Esophagus mucosa (tissue), 1 donor: ENCODE measurements at places on chromosomes 7 and 10.

DNA sequence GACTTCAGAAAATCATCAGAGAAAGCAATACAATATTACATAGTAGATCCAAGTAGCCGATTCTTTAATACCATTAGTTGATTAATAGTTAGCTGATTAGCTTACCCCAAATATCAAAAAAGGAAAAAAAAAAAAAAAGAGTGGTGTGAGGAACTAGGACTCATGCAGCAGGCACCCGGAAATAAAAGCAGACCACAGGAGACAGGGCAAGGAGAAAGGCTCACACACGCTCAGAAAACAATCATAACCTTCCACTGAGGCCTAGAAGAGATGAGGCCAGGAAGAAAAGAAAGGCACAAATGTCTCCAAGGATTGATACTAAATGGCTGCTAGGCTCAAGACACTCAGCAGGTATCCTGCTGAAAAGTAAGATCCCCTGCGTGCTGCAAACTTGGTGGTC, 25.9 kb downstream of the TRDMT1 start:
- ATAC-seq: no peak

- no peak for ATAC-seq
Measured at GRCh38 chr10:127118034-127118433, 78.4 kb downstream of the INSYN2A start.

GRCh38 chr10:2731940-2732339, 335.4 kb upstream of the PFKP start:
- no peak for ATAC-seq

DNA sequence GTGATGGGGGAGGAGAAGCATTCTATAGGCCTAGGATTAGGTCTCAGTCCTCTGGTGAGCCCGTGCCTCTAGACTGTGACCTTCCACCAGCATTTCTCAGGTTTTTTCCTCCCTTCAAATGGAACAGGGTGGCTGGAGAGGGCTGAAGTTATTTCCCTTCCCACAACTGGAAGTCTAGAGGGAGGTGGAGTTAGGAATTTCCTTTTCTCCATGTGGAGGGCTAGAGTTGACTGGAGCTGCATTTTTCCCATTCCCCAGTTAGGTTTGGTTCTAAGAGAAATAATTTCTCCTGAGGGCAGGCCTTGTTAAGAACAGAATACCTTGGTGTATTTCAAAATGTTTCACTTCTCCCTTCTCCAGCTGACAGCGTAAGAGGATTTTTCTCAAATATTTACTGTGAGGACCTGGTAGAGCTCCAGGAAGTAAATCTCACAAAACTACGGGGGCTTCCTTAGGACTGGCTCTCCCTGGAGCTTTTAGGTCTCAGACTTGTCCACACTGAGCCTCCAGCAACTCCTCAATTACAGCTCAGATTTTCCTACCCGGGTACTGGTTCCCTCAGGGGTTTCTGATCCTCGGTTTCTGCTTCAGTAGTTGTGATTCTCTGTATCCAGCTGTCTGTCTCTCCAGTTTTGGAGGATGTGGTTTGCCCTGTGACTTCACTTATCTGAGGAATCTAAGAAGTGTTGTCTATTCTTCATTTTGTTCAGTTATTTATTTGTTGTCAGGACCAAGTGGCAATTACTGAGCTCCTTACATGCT, 6.0 kb upstream of the REEP3 start:
- no peak for ATAC-seq

DNA sequence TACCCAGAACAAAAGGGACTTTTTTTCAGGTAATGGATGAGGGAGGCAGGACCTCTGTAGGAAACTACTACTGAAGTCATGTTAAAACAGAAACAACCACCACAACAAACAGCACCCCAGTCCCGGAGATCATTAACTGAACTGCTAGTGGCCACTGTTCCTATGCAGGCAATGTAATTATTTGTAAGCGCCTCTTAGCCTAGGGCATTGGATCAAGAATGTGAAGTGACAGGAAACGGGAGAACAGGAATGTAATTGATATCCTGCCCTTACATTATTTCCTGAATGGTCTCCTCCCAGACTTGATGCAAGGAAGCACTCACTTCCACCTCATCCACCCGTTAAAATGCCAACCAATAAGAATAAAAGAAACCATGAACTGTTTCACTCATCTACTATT, 16.7 kb upstream of the GAD2 start:
- ATAC-seq: no peak

DNA sequence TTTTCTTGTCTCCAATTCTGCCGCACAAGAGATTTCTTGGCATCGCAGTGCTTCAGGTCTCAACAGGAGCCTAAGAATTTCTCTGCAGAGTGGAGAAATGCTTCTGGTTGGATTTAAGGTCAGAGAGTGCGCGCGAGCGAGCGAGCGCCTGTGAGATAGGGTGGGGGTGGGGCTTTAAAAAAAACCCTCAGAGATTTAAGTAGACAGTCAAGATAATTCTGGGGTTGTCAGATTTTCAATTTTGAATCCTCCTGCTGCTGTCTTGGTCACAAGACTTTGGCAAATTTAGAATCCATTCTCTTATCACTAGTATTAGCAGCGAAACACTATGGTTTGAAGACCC, 49.7 kb downstream of the CPEB3 start:
- no peak for ATAC-seq

DNA sequence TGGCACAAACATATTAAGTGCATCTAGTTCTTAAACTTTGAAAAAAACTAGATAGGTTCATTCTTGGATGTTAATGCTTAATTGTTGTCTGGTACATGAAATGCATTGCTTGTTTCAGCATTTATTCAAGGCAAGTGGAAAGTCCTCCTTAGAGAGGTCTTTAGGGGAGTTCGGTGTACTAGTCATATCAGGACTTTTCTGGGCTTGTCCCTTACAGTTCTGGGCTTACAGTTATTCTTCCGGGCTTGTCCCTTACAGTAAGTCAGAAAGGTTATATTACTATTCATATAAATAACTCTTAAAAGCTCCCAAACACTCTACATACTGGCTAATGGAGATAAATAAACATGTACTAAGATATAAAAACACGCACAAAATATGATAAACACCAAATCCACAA, 61.6 kb upstream of the MRLN start:
- no peak for ATAC-seq
